Caudate nucleus (tissue), 63 donors: ENCODE measurements at places on chromosomes 3 and 15.

GRCh38 chr3:115475178-115476041, 147.9 kb upstream of the GAP43 start:
- DNase-seq: no peak

- no peak for DNase-seq
Observed at GRCh38 chr3:72786668-72787067, 61.6 kb downstream of the SHQ1 start.

GRCh38 chr3:126454025-126454424, 21.7 kb downstream of the ZXDC start:
- no peak for DNase-seq

DNA sequence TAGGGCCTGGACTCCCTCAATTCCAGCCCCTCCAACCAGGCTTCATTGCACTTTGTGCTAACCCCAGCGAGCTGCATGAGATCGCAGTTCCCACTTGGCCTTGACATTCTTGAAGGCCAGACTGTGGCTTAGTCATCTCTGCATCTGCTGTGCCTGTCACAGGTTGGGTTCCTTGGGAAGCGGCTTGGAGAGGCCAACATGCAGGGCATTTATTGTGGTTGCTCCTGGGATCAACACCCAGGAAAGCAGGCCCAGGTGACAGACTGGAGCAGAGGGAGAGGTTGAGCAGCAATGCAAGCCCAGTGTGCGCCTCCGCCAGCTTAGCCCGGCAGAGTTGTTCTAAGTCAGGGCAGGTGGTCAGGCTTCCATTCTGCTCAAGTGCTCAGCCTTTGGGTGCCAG, 10.5 kb downstream of the ABCF3 start:
- DNase-seq: no peak

DNA sequence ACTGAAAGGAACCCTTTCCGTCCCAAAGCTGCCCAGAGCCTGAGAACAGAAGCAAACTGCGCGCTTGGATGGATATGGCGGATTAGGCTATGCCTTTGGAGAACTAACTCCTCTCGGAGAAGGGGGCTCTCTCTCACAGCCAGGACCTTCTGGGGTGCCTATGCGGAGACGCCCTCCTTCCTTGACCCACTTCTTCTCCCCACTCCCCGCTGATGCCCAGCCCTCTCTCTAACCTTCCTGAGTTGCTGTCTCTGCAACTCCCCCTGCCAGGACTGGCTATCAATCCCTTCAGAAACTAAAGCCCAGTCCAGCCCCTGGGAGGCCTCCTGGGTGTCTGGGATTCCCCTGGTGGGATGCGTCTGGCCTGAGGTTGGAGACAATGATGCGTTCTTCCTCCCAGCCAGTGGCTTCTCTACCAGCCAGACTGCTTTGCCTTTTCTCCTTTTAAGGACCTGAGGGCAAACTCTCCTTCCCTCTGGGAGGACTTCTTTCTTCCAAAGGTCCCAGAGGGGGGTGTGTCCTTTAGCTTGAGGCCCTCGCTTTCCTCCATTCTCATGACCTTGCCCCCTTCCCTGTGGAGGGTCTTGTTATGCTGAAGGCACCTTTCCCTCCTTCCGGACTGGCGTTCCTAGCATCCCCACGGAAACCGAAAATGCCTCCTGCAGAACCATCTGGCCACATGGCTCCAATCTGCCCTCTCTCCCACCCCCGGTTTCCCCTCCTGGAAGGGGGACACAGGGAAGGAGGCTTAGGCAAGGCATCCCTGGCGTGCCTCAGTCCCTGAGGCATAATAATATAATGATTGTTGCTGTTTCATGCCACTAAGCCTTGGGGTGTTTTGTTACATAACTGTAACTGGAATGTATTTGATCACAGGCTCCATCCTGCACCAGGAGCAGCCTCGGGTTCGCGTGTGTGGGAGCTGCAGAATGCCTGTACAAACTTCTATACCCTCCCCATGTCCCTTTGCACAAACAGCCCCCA, 63.4 kb upstream of the C15orf39 start:
- no peak for DNase-seq

- no peak for DNase-seq
Observed at GRCh38 chr3:174336784-174337183, 522.4 kb upstream of the NAALADL2 start.

GRCh38 chr3:2849092-2849491, 261.1 kb downstream of the IL5RA start:
- DNase-seq: no peak

- no peak for DNase-seq
Observed at GRCh38 chr3:160010578-160010977, 21.9 kb downstream of the IL12A start.

- DNase-seq: no peak
Observed at GRCh38 chr3:111617912-111618601, 22.9 kb upstream of the ZBED2 start.

GRCh38 chr15:79779746-79780145, 117.1 kb downstream of the MTHFS start:
- no peak for DNase-seq

DNA sequence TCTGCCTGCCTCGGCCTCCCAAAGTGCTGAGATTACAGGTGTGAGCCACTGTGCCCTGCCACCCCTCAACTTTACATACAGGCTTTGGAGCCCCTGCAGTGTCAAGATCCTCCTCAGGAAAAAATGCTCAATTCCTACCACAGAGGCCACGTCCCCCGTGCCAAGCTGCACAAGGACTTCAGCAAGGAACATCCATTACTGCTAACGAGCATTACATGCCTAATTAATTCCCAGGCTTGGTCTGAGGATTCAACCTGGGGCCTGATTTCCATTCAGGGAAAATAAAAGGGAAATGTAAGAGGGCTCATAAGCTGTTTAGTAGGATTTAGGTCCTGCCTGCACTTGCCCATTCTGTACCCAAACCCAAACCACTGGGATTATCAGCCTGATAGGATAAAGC, 161.4 kb downstream of the RAB11A start:
- DNase-seq: no peak

DNA sequence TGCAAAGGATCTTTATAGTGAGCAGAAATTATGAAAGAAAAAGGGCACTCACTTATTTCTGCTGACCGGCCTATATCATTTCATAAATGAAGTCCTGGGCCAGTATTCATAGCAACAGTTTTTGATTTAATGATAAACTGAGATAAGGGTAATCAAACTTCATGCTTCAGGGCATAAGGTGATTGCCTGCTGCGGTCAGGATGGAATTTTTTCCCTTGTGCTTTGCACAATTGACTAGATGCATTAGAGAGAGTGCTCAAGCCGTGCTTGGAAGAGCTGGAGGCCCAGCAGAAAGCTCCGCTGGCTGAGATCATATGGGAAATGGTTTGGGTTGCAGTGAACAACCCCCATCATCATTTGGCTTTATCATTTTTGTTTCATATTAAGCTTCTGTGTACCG, 10.4 kb downstream of the SEMA6D start:
- DNase-seq: no peak

GRCh38 chr15:91929509-91929908, 76.0 kb downstream of the SLCO3A1 start:
- no peak for DNase-seq

GRCh38 chr15:71336671-71337070, 221.4 kb downstream of the THSD4 start:
- no peak for DNase-seq

DNA sequence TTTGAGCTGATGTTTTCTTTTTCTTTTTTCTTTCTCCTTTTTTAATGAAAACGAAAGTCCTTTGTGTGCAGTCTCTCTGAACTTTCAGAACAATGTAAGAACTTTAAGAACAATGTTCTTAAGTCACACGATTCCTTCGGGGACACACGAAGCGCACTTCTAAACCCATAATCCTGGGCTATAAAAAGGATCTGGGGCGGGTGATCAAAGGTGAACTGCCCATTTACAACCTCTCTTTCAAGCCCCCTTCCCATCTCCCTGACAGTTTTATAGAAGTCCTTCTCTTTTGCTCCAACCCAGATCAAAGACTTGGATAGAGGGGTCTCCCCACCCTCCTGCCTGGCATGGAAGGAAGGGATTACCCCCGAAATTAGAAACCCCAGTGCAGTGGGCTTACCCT, 126.8 kb downstream of the BDH1 start:
- no peak for DNase-seq

- DNase-seq: no peak
Observed at GRCh38 chr15:33163816-33164215, 30.7 kb downstream of the FMN1 start.

GRCh38 chr3:15659254-15659975, 57.9 kb downstream of the BTD start:
- DNase-seq: no peak

DNA sequence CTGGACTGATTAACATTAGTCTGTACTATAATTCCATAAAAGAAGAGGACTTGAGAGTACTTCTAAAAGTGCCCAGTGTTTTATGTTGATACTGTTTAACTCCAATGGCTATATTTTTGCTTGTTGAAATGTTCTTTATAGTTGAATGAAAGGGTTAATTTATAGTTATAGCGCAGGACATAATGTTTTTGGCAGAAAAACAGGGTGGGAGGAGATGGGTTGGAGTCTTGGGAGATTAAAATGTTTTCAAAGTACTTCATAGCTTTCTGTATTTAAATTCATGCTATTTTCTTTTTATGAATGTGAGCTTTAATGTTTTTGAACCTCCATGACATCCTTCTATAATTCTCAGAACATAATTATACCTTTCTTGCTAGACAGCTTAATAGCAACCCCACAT, 108.2 kb downstream of the CNTN3 start:
- no peak for DNase-seq

- DNase-seq: no peak
Observed at GRCh38 chr15:73560501-73561117, 72.6 kb downstream of the NPTN start.
